Skeletal muscle tissue (tissue), 5 donors: ENCODE measurements at places on chromosomes 2 and 18. TPM values are rescaled to one million over a fixed set of nuclear protein-coding genes. Genes with fewer than 3 reads are reported as not detected.

Gene GREB1L
- 12.5 TPM for total RNA-seq

Gene THSD7B
- total RNA-seq: 2.1 TPM

Gene IL1F10
- not detected for total RNA-seq

Gene SERPINB13
- total RNA-seq: not detected
